ENCODE measurements at places on chromosomes 7 and 10. TPM values are rescaled to one million over a fixed set of nuclear protein-coding genes. Genes with fewer than 3 reads are reported as not detected.
A peak's percentile ranks its signal among the peaks of the same experiment; 100 is the strongest.

GRCh38 chr7:117219485-117219884 lies 103.4 kb downstream of the WNT2 start:
- no peak for DNase-seq

- peak; percentile 98 for DNase-seq
Observed at GRCh38 chr7:102875700-102876295, 37.0 kb upstream of the LRRC17 start.

- DNase-seq: no peak
Observed at GRCh38 chr7:94212160-94212559, 182.5 kb upstream of the COL1A2 start.

The CFTR gene
- total RNA-seq: not detected

DNA sequence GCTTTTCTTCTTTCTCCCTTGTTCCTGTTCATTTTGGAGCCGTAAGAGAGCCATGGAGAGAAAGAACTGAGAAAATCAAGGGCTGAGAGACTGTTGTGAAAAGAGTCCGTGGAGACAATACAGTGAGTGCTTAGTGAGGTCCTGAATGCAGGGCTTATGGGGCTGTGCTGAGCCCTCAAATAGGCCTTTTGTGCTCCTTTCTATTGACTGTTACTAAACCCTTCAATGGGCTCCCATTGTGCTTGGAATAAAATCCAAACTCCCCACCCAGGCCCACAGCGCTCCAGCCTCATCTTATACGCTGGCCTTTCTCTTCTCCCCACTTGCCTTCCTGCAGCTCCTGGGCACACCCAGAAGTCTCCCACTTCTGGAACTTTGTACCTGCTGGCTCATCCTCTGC lies 243.1 kb upstream of the HABP2 start:
- no peak for DNase-seq

GRCh38 chr7:130303551-130303950 lies 10.6 kb downstream of the CPA4 start:
- no peak for DNase-seq

- DNase-seq: no peak
Observed at GRCh38 chr10:89025453-89025852, 34.9 kb downstream of the FAS start.

Measured in HCT116 (cell line).